ENCODE measurements at places on chromosomes 16 and 17.

DNA sequence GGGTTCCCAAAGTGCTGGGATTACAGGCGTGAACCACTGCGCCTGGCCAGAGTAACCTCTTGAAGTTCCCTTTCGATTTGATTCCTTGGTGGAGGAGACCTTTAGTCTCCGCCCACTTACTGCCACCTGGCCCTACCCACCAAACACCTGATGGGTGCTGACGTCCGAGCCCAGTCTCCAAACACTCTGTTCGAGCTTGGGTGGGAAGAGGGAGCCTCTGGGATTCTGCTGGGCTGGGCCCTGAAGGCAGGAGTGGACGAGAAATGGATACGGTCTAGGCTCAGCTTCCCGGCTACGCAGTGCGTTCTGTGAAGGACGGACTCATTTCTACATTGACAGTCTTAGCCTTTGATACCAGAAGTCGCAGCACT lies 870 bp upstream of the ITGA3 start:
- DNase-seq = peak; percentile 50

- DNase-seq = no peak
These were observed 3.1 kb upstream of the GSE1 start for GRCh38 chr16:85610059-85610445.

GRCh38 chr17:74390680-74391653 lies 23.7 kb downstream of the GPR142 start:
- no peak for DNase-seq

DNA sequence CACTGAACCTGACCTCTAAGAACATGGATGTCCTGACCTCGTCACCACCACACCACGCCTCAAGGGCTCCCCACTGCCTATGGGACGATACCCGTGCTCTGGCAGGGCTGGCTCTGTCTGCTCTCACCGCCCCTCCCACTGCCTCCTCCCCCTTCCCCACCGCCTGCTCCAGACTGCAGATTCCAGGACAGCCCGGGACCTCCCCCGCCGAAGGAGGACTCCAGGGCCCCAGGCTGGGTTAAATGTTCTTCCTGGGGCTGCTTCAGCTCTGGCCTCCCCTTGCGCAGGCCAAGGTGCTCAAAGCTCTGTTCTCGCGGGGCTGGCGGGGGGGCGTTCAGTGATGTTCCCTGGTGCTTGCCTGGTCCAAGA lies 3.1 kb downstream of the NPW start:
- peak; percentile 32 for DNase-seq

DNA sequence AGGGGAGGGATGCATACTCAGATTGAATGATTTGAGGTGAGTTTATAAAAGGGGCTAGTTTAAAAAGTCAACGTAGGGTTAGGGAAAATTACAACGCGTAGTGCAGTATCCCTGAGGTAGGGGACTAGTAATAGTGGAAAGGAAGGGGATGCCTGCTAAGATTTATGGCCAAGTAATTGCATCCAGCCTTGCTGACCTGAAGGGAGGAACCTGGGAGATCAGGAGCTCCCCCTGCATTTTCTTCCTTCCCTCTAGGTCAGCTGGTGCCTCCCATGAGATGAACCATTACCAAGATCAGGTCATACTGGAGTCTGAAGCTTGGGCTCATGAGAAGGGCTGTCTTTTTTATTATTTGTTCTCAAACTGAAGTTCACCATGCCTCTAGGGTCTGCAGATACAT lies 606.6 kb downstream of the TMEM114 start:
- DNase-seq = no peak

GRCh38 chr16:88924834-88925539 lies 52.0 kb downstream of the CBFA2T3 start:
- DNase-seq = peak; percentile 33

DNA sequence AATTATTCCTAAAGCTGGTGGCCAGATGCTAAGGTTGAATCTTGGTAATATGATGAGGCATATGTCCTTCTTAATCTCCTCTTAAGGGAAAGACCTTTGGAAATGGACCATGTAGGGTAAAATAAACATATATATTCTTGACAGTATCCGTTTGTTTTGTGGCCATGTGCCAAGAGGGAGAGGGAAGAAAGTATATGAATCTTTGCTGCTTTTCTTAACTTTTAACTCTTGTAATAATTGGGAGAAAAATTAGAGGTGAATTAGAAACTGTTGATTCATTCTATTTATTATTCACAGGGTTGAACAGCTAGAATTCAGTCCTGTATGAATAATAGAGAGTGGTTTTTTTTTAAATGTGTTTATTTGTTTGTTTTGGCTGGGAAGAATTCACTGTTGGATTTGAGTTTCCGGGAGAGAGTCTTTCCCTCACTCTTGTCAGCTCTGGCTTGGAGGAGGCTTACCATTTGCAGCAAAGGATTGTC lies 31.6 kb downstream of the AATF start:
- no peak for DNase-seq

DNA sequence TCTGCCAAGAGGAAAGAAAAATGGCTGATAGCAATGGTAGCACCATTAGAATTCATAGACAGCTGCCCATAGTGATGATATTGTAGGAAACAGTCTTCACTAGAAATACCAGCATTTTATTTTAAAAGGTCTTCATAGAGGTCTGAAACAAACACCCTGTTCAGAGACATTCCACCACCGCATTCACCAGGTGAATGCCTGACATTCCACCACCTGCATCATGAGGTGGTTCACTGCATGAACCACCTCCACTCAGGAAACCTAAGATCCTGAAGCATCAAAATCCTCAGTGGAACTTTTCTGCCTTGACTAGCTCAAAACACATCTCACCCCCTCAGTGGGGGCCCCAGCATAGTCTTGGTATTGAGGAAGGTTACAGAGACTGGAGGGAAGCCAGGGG lies 91.5 kb upstream of the COX10 start:
- no peak for DNase-seq

- DNase-seq = peak; percentile 29
These were observed 37.4 kb downstream of the CLUAP1 start for GRCh38 chr16:3538222-3538621.

DNA sequence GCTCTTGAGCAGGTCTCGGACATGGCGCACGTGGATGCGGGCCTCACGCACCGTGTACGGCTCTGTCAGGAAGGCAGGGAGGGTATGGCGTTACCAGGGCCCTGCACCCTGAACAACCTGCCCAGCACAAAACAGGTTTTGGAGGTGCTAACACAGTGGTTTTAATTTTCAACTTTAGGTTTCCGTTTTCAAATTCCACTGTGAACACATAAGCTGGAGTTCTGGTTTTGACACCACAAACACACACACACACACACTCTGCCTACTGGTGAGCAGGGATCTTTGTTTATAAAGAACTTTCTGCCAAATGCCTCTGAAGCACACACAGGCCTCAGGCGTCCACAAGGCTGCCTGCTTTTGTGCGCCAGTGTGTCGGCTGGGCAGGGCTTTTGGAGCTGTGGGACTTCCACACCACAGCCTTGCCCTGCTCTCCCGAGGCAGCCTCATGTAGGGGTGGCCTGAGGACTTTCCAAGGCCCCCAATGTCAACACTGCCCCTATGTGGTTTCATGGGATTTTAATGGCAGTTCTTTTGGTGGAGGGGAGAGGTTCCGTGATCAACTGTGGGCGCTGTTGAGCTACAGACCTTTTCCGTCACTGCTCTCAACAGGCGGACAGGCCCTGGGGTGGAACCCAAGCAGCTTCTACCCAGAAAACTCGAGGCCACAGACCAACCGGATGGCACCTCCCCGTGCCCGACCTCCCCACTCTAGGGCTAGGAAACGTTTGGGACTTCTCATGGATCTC lies 9.4 kb downstream of the CLUH start:
- DNase-seq = no peak

DNA sequence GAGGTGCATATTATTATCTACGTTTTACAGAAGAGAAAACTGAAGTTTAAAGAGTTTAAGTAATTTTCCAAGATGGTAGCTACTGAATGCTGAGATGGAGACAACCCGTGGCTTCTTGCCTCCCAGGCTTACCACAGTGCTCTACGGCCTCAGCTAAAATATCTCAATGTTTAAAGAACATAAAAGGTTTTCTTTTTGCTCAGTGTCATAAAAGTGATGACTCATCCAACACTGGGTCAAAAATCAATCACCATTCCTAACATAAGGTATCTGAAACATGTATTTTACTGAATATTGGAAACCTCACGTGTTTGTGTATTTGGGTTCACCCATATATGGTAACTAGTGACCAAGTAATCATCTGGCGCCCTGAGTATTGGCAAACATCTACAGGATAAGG lies 18.4 kb downstream of the ABCA9 start:
- no peak for DNase-seq

GRCh38 chr17:28702026-28702751 lies 9.5 kb downstream of the PROCA1 start:
- no peak for DNase-seq

- DNase-seq = no peak
These were observed 21.1 kb downstream of the KRT23 start for GRCh38 chr17:40916366-40916765.

DNA sequence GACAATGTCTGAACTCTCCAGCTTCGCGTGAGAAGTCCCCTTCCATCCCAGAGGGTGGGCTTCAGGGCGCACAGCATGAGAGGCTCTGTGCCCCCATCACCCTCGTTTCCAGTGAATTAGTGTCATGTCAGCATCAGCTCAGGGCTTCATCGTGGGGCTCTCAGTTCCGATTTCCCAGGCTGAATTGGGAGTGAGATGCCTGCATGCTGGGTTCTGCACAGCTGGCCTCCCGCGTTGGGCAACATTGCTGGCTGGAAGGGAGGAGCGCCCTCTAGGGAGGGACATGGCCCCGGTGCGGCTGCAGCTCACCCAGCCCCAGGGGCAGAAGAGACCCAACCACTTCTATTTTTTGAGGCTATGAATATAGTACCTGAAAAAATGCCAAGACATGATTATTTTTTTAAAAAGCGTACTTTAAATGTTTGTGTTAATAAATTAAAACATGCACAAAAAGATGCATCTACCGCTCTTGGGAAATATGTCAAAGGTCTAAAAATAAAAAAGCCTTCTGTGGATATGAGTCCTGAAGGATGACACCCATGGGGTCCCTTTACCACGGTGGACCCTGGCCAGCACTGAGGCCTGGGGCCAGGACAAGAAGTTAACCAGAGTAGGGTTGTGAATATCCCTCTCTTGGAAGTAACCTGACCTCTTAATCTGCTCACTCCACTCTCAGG lies 10.5 kb upstream of the ITGAD start:
- peak; percentile 66 for DNase-seq

- DNase-seq = no peak
These were observed 24.0 kb upstream of the SALL1 start for GRCh38 chr16:51175081-51175480.

DNA sequence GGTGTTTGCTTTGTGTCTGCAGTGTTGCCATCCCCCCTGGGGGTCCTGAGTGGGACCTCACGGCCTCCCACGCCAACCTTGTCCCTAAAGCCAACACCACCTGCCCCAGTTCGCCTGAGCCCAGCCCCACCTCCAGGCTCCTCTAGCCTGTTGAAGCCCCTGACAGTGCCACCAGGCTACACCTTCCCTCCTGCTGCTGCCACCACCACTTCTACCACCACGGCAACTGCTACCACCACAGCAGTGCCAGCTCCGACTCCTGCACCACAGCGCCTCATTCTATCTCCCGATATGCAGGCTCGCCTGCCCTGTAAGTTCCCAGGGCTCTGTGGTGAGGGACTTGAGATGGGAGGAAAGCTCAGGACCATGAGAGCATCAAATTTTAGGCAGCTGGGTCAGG lies 22.2 kb downstream of the SRCAP start:
- DNase-seq = no peak

DNA sequence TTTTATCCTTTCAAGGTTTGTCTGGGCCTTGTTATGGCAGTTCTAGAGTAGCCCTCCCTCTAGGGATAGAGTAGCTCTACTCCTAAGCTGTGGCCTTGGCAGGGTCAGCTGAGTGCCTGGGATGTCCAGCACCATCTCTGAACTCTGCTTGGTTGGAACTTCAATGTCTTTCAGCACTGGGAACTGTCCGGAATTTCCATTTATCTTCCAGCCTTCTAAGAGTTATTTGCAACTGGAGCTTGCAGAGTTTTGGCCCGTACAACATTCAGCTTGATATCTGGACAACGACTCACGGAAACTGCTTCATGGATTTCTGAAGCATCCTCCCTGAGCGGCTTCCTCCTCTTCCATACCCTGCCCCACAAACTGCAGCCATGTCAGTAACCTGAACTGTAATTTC lies 22.9 kb downstream of the MMD start:
- DNase-seq = no peak

- DNase-seq = no peak
These were observed 23.5 kb downstream of the SPECC1 start for GRCh38 chr17:20032636-20033035.

GRCh38 chr16:64013856-64014255 lies 1108.0 kb downstream of the CDH11 start:
- DNase-seq = no peak

DNA sequence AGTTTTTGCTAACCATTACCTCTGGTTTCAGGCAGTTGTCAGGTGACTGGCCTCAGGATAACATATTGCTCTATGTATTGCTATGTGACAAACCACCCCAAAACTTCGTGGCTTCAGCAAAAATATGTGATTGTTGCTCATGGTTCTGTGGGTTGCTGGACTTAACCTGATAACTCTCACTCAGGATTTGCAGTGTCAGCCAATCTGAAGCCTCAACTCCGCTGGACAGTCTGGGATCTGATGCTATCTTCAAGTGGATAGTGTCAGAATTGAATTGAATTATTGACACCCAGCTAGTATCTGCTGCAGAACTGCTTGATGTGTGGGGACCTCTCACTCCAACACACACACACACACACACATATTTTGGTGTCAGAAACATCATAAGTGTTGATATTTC lies 34.7 kb upstream of the GUCY2D start:
- no peak for DNase-seq

DNA sequence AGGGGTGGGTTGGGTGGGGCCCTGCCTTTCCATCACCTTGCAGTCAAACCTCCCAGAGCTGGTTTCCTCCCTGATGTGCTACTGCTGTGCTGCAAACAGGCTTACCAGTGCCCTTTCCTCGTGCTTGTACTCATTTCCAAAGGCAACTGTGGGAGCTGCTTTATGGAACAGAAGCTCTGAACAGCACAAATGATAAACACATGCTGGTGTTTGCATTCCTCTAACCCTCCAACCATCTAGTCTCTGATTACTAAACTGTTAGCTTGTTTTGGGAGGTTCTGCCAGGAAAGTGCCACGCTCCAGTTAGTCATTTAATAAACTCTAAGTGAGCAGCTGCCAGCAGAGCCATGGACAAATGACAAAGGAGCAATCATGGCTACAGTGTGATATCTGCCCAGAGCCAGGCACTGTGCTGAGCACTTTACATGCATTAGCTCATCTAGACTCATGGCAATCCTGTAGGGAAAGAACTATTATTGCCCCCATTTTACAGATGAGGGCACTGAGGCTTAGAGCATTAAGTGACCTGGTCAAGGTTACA lies 110.4 kb downstream of the VAT1L start:
- DNase-seq = no peak

- no peak for DNase-seq
These were observed 1023.4 kb downstream of the CDH11 start for GRCh38 chr16:64098451-64098850.

Measured in CD4-positive, alpha-beta T cell treated with Interleukin-17A for 4 hours (primary cell).